ENCODE measurements at places on chromosomes 3 and 15.
A peak's percentile ranks its signal among the peaks of the same experiment; 100 is the strongest.

GRCh38 chr3:54122324-54123002 is at the start of gene CACNA2D3:
Gene CACNA2D3 (plus strand): TSS chr3:54122552.
- DNase-seq, result no peak

DNA sequence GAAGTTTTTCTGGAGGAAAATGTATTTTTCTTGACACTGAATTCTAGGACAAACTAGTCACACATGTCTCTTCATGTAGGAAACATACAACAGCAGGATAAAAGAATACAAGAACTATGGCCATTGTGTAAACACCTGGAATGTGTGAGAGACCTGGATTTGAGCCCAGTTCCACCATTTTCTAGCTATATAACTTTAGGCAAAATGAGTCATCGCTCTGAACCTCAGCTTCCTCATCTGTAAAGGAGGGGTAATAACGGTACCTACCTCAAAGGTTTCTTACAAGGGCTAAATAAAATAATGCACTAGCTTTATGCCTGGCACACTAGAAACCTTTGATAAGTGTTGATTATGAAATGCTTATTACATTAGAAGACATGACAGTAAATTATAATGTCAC is 57.8 kb downstream of the RIOX2 start:
- no peak for DNase-seq

DNA sequence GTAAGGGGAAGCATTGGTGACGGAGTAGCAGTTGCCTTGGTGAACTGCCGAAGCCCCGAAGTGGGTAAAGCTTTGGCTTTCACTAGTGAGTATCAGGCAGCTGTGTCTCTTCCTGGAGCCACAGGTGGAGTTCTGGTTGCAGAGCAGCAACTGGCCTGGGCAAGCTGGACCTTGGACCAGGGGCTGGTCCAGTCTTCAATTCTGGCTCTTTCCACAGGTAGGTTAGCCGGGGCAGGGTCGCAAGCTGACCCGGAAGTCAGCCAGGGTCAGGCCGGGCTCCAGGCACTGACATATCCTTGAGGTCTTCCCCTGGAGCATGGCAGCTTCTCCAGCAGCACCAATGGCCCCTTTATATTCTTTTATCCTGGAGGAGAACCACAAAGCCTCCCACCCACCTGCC is 73.2 kb downstream of the TMEM44 start:
- DNase-seq, result no peak

GRCh38 chr15:57947781-57948180 is 117.7 kb downstream of the ALDH1A2 start:
- DNase-seq, result no peak

- no peak for DNase-seq
Measured at GRCh38 chr15:56148064-56148463, 95.6 kb downstream of the RFX7 start.

DNA sequence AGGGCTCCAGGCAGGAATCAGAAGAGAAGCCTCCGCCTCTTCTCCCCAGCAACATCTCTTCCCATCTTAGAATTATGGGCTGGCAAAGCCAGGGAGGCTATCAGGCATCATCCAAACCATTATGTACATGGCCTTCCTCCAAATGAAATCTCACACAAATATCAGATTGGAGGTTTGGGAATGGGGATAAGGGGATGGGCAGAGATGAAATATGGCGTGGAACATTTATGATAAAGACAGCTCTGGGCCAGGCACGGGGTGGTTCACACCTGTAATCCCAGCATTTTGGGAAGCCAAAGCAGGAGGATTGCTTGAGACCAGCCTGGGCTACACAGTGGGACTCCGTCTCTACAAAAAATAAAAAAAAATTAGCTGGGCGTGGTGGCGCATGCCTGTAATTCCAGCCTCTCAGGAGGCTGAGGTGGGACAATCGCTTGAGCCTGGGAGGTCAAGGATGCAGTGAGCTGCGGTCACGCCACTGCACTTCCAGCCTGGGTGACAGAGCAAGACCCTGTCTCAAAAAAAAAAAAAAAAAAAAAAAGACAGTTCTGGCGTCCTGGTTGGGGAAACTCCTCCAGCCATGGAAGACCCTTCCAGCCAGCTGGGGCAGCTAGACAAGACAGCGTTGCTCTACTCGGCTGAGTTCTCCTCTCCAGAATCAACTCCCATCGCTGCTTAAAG is 36.6 kb downstream of the CPN2 start:
- no peak for DNase-seq

DNA sequence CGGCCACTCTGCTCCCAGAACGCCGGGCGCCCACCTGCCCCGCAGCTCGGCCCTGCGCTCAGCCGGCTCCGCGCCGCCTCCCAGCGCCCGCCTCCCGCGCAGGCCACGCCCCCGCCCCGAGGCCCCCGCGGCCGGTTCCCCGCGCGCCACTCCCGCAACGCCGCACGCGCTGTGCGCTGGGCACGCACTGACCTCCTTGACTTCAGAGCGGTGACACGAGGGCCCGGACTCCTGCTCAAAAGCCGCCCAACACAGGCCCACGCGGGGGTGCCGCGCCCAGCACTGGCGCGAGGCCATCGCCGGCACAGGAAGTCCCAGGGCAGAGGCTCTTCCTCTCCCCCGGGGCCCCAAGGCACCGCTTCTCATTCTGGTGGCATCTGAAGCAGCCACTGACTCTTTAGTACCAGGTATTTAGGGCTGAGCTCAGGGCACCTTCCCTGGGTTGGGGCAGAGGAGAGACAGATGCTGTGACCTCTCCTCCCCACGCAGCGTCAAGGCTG is 12.4 kb downstream of the TNK2 start:
- DNase-seq, result no peak

DNA sequence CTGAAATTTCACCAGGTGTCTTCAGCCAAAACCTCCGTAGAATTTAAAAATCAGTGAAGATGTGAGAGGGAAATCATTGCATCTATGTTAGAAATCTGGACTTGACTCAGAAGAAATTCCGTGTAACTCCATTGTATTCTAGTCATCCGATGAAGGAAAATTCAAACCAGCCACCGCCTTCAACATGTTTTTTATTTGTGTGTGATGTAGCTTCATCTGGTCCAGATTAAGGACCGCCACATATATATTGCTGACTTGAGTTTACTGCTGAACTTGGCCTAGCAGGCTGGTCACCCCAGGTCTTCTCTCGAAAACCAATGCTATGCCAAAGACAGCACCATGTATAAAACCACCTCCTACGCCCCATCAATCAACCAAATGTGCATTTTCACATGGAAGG is 120.9 kb downstream of the FOXP1 start:
- no peak for DNase-seq

GRCh38 chr3:169869484-169870220 is at the start of gene LRRC31:
Gene LRRC31 (minus strand): TSS chr3:169869935. CDS start chr3:169869807, 128 bp downstream.
- no peak for DNase-seq

GRCh38 chr3:58170376-58170775 is 40.4 kb downstream of the DNASE1L3 start:
- DNase-seq, result no peak

DNA sequence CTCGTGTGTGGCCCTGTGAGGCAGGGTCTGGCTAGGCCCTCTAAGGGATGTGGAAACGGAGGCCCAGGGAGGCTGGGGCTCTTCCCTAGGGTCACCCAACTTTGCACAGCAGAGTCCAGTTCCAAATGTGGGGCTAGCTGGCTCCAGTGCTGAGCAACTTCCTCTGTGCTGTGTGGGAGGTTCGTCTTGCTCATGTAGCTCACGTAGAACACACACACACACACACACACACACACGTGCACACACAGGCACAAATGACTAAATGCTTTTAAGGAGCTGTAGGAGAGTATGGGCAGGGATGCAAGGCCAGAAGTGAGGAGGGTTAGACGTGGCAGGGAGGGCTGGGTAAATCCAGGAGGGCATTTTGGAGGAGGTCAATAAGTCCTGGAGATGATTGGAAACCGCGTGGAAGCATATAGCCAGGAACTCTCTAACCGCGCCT is 213.8 kb downstream of the RPLP1 start:
- no peak for DNase-seq

DNA sequence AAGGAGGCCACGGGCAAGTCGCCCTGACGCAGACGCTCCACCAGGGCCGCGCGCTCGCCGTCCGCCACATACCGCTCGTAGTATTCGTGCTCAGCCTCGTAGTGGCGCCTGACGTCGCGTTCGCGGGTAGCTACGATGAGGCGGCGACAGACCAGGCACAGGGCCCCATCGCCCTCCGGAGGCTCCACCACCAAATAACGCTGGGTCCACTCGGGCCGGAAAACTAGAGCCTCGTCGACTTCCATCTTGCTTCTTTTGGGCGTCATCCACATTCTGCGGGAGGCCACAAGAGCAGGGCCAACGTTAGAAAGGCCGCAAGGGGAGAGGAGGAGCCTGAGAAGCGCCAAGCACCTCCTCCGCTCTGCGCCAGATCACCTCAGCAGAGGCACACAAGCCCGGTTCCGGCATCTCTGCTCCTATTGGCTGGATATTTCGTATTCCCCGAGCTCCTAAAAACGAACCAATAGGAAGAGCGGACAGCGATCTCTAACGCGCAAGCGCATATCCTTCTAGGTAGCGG is at the start of gene EPM2AIP1:
TSS of gene EPM2AIP1 (minus strand) at position 326 of the 520 bp plus-strand sequence. CDS start at position 272, 54 bp downstream.
- DNase-seq, result peak; percentile 100

GRCh38 chr15:71152542-71152941 is 37.3 kb downstream of the THSD4 start:
- DNase-seq, result no peak

DNA sequence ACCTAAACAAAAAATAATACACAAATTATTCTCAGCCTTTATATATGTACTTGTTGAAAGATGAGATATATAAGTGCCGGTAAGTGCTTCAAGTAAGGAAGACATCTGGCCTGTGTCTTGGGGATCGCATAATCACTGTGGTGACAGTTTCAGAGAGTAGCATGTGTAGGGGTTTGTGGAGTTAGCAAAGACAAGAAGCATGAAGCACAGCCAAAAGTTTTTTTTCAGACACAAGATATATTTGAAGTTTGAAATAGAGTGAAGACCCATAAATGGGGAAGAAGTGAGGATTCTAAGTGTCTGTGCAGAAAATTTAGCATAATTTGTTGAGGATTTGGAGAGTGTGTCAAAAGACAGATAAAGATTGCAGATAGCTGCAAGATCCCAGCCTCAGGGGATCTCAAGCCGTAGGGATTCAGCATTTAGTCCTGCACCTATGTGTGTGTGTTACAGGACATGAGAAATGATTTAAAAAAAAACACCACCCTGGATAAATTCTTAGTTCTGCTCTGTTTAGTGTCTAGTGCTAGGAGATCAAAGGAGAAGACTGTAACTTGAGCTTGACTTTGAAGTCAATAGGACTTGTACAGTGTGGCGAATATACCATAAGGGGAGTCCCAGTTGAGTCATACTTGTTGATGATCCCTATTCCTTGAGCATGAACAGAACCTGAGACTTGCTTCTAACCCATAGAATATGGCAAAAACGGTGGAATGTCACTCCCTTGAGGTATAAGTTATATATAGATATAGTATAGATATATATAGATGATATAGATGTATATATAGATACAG is 123.9 kb upstream of the GRM7 start:
- no peak for DNase-seq

- DNase-seq, result no peak
Measured at GRCh38 chr3:16929311-16929710, 44.6 kb downstream of the PLCL2 start.

- DNase-seq, result no peak
Measured at GRCh38 chr15:53473886-53474285, 285.6 kb downstream of the WDR72 start.

- no peak for DNase-seq
Measured at GRCh38 chr15:63615935-63616334, 18.7 kb downstream of the FBXL22 start.

DNA sequence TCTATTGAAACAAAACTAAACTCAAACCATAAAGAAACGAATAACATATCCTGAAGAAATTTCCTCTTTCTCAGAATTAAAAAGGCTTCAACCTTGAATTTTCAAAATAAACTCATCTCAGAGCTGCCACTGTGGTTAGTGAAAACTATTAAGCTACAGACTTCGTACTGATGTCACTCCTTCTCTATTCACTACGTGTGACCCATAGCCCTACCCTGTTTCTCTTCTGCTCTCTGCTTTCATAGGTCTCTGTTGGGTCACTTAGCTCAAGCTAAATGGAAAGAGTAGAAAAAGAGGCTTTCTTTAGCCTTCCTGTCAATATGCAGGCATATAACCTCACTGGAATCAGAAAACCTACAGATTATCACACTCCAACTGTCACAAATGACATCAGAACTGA is 126.6 kb upstream of the MME start:
- no peak for DNase-seq

- no peak for DNase-seq
Measured at GRCh38 chr15:59028387-59028955, 41.0 kb downstream of the RNF111 start.

GRCh38 chr15:100570735-100571313 is 31.2 kb downstream of the LINS1 start:
- no peak for DNase-seq

DNA sequence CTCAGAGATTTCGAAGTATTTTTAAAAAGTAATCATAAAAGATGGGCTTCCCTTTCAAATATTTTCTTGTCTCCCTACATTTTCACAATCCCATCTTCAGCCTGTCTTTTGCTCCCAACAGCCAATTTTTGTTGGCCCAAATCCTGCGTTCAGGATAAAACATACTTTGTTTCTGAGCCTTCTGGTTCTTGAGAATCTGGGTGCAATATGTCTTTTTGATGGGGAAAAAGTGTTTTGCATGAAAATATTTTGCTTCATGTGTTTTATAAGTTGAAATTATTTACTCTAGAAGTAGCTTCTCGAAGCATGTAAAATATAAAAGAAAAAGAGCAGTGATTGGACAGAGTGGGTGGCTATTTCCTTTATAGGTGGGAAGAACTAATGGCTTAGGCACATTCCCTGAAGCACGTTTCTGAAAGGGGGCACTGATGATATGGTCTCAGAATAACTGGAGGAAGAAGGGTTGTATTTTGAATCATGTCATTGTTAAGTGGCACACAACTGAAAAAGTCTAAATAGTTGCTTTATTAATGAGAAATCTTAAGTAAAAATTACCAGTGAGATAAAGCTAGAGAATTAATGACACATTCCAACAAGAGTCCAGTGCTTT is 3.9 kb downstream of the UNC13C start:
- no peak for DNase-seq

GRCh38 chr15:100726421-100727190 is 124.2 kb downstream of the ASB7 start:
- DNase-seq, result peak; percentile 81

GRCh38 chr3:28103861-28104260 is 137.6 kb upstream of the CMC1 start:
- no peak for DNase-seq

DNA sequence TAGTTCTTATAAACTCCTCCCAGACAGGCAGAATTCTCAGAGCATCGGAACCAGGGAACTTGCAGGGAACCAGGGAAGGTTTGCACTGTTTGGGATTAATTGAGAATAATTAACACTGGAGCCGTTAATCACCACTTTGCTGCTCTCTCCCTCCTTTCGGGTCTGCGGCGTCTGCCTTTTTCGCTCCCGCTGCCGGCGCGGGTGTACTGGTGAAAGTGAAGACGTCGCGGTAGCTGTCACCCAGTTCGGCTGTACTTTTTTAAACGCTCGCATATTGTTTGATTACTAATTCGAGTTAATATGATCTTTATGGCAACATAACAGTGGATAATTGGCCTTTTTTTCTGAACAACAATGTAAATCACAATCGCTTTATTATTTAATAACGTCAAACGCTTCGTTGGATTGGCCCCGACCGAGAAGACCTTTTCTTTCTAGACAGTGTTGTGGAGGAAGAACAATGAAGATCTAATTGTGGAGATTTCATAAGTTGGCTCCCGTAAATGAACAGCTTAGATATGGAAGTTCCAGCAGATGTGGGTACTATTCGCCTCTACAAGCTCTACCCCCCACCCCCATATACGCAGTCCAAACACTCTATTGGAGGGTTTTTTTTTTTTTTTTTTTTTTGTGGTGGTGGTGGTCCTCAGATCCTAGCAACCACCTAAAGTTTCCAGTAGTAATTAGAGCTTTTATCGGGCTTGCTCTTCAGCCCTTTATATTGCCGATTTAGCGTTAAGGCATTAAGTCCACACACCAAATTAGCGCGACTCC is 12.7 kb downstream of the SOX2 start:
- DNase-seq, result no peak

- DNase-seq, result no peak
Measured at GRCh38 chr3:187458921-187459320, 90.7 kb downstream of the RTP4 start.

Data from vagina (tissue), 2 donors.